ENCODE measurements at places on chromosomes 12 and 14.

DNA sequence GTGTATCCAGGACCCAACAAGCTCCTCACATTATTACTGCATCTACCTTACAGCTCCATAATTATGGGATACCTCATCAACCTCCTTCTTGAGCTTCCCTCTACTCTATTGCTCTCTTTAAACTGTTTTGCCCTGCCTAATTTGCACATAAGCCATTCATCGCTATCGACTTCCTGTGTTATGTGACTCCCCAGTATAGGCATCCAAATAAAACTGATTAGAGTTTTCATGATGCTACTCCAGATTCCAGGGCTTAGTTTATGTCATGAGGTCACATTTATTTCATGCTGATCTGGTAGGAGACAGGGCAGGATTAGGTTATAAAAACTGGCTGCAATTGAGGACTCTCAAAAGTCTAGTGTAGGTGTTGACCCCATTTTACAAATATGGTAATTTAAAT is 569.9 kb upstream of the MGAT4C start:
- DNase-seq = no peak

- DNase-seq = no peak
Measured at GRCh38 chr14:75647640-75648039, 13.0 kb downstream of the ERG28 start.

GRCh38 chr12:104649921-104650320 is 193.2 kb downstream of the CHST11 start:
- no peak for DNase-seq

DNA sequence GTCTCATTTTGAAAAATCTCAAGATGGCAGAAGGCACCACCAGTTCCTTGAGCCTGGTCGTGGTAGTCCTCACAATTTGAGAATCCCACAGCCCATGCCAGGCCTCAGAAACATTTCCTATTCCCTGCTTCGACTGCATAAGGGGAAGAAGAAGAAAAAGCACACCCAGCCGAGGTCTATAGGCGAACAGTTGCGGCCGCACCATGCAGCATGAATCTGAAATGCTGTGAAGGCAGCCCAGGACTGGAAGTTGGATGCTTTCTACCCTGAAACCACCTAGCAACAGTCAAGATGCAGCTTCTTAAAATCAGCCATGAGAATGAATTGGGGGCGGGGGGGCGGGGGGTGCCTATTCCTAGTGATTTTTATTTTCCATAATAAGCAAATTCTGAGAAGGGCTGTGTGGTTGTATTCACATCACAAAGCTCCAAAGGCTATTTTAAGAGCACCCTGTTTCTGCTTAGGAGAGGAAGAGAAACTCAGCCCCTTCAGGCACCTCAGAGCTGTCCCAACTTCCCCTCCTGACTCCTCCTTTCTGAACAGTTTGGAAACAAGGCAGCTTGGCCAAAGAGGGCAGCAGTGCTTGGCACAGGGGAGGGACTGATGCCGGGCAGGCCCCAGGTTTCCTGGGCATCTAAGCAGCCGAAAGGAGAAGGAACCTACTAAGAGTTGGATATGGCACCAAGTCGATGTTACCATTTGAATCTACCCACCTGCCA is 172.5 kb upstream of the FOXN3 start:
- no peak for DNase-seq

- no peak for DNase-seq
Measured at GRCh38 chr12:71155225-71155624, 2.6 kb downstream of the TSPAN8 start.

- no peak for DNase-seq
Measured at GRCh38 chr12:3097186-3097804, 20.1 kb downstream of the TSPAN9 start.

GRCh38 chr14:59305231-59305630 is 116.8 kb downstream of the DAAM1 start:
- DNase-seq = no peak

Data from eye (tissue), 1 donor.